Esophagus muscularis mucosa (tissue), 4 donors: ENCODE measurements at places on chromosomes 5 and 9. TPM values are rescaled to one million over a fixed set of nuclear protein-coding genes. Genes with fewer than 3 reads are reported as not detected.

Gene STPG3
- not detected for total RNA-seq

Gene C9
- total RNA-seq = not detected

DNA sequence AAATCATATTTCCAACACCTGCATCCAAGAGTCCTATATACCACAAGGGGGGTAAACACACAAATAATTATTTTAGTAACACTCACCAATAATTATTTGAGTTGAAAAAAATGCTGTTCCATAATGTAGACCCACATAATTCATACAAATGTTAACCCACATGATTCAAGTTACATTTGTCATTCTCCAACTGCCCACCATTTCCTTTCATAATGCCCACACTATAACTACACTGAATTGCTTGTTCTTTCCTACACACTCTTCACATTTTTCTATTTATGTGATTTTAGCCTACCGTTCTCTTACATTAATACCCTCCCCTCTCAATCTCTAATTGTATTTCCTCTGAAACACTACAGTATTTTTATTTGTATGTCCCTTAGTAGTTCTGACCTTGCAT, 35.9 kb upstream of the HK3 start:
- H3K4me3 ChIP-seq = no peak overlapping the region
- no peaks in the 10 kb centered on the region for H3K4me1 ChIP-seq
- H3K27ac ChIP-seq = no peak overlapping the region
- H3K36me3 ChIP-seq = peaks cover 6% of the 10 kb centered on the region
- DNase-seq = no peak
- H3K27me3 ChIP-seq = no peaks in the 10 kb centered on the region

DNA sequence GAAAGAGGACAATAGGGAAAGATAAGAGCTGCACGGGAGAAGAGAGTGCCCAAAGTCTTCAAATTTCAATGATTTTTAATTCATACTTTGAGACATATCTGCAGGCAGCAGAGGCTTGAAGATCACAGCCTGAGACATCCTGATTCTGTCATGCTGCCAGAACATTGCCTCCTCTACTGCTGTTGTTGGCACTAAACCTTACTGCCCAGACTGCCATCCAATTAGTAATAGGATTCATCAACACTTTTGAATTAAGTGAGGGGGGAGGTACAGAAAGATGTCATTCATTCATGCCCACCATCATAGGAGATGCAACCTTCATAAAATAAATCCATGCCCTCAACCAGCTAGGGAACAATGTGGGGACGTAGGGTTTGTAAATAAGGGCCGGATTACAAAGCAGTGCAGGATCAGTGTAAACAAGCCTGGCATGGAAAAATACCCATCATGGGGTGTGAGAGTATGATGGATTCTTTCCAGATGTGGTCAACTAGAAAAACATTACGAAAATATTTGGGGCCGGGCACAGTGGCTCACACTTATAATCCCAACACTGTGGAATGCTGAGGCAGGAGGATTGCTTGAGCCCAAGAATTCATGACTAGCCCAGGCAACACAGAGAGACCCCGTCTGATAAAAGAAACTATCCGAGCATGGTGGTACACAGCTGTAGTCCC, 122.1 kb upstream of the DAPK1 start:
- H3K4me1 ChIP-seq = peaks cover 15% of the 10 kb centered on the region
- no peak for DNase-seq
- H3K27me3 ChIP-seq = no peaks in the 10 kb centered on the region
- no peak overlapping the region for H3K27ac ChIP-seq
- no peak overlapping the region for H3K4me3 ChIP-seq

Gene ALDH7A1
- 16.1 TPM for total RNA-seq

DNA sequence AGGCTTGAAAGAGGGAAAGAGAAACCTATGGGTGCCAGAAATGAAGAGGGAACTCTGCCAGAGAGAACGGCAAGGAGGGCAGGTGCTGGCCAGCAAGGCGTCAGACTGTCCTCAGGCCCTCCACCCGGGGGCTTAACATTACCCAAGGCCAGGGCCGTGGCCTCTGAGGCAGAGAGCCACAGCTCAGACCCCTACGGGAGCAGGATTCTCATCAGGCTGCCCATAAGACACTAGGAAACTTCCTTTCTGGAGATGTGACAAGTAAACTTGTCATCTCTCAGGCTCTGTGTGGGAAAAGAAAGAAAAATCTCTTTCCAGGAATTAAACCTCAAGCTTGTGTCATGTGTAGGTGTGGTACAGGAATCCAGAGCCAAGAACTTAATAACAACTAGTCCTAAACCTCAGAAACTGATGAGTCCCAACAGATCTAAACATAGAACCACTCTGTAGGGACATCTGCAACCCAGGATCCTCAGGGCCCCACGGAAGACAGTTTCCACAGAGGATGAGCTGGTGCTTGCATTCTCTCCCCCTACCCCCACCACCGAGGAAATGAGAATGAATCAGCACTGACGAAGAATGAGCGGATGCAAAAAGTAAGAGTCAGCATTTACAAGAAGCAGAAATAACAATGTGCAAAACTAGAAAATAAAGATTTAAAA, 74.3 kb downstream of the DCP2 start:
- H3K27ac ChIP-seq = peak overlapping the region; percentile 46
- DNase-seq = no peak
- no peaks in the 10 kb centered on the region for H3K27me3 ChIP-seq
- H3K4me3 ChIP-seq = no peak overlapping the region
- peaks cover 17% of the 10 kb centered on the region for H3K4me1 ChIP-seq
- H3K36me3 ChIP-seq = peaks cover 57% of the 10 kb centered on the region

DNA sequence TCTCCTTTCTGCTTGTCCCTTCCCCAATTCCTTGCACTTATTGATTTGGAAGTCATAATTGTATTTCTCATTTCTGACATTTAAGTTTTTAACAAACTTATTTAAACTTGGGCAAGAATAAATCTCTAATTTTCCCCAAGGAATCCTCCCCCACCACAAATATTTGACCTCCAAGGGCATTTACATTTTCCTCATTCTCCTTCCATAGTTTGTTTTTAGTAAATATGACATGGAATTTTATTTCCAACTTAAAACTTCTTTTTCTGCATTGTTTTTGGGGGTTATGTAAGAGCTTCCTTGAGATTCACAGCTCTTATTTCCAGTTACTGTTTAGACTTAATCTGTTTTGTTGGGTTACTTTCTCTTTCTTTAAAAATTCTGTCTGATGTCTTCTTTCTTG, 64.9 kb downstream of the ZNF618 start:
- H3K4me1 ChIP-seq = no peaks in the 10 kb centered on the region
- H3K27me3 ChIP-seq = no peaks in the 10 kb centered on the region
- no peak for DNase-seq
- no peak overlapping the region for H3K4me3 ChIP-seq
- no peaks in the 10 kb centered on the region for H3K36me3 ChIP-seq

Gene ARHGEF37
- total RNA-seq = 11.9 TPM

Gene NRG2
- total RNA-seq = 2.8 TPM

GRCh38 chr9:122816163-122816867, 12.1 kb downstream of the PDCL start:
- no peaks in the 10 kb centered on the region for H3K27me3 ChIP-seq
- peaks cover 49% of the 10 kb centered on the region for H3K36me3 ChIP-seq
- DNase-seq = no peak

DNA sequence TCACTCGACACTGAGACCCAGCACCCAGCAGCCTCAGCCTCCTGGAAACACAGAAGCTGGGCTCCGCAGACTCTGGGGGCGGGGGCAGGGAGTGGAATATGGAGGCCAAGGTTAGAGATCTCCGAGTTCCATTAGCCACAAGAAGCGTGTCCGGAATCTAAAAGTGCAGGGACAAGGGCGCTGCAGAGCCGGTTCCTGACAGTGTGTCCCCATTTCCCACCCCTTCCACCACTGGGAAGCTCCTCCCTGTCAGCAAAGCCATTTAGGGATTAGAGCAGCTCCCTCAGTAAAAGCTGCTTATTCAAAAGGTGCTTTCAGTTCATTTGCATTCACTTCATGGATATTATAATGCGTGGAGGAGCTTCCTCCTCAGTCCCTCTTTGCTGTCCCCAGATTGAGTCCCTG, 74.1 kb upstream of the HSPA9 start:
- H3K36me3 ChIP-seq = no peaks in the 10 kb centered on the region
- H3K4me1 ChIP-seq = peaks cover 17% of the 10 kb centered on the region
- H3K27ac ChIP-seq = no peak overlapping the region
- DNase-seq = no peak
- no peak overlapping the region for H3K4me3 ChIP-seq

GRCh38 chr5:146919304-146919703, 40.7 kb upstream of the PPP2R2B start:
- no peak overlapping the region for H3K27ac ChIP-seq
- DNase-seq = no peak
- no peaks in the 10 kb centered on the region for H3K4me1 ChIP-seq
- no peak overlapping the region for H3K4me3 ChIP-seq

Gene HTR4
- not detected for total RNA-seq

- peaks cover 76% of the 10 kb centered on the region for H3K27me3 ChIP-seq
- no peaks in the 10 kb centered on the region for H3K4me1 ChIP-seq
- H3K27ac ChIP-seq = no peak overlapping the region
- H3K36me3 ChIP-seq = no peaks in the 10 kb centered on the region
Observed at GRCh38 chr5:176800024-176800423, 10.3 kb upstream of the UNC5A start.

Gene SLCO4C1
- not detected for total RNA-seq

Gene SNX24
- 12.6 TPM for total RNA-seq

Gene IFT74
- 15.3 TPM for total RNA-seq

DNA sequence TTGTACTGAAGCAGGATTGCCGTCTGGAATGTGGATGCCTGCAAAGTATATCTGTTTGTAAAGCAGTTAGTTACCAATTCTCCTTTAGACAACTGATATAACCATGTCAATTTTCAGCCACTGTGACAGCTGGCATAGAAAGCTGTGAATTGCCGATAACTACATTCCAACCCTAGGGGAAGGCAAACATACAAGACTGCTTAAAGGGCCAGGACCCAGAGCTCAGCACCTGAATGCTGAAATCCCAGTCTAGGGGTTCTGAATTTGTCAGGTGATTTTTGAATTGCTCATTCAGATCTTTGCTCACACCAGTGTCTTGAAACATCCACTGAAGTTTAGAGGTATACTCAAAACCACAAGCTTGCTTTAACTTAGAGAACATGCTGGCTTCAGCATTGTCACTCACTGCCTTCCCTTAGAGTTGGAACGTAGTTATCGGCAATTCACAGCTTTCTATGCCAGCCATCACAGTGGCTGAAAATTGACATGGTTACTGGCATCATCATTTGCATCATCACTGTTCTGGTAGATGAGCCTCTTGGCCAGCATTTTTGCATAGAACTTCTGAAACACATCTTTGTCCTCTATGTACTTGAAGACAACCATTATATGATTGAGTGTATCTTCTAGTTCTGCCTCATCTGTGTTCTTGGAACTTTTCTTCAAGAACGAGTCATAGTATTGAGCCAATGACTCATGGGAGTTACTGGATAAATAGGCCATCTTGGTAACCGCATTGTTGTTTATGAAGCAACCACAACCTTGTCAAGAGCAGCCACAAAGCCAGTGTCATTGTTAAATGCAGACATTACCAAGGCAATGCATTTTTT, 82.1 kb downstream of the CCDC192 start:
- H3K36me3 ChIP-seq = no peaks in the 10 kb centered on the region
- no peak overlapping the region for H3K4me3 ChIP-seq
- no peaks in the 10 kb centered on the region for H3K27me3 ChIP-seq
- no peaks in the 10 kb centered on the region for H3K4me1 ChIP-seq
- H3K27ac ChIP-seq = no peak overlapping the region
- DNase-seq = no peak

Gene PKN3
- 8.0 TPM for total RNA-seq
